Spinal cord (tissue), 10 donors: ENCODE measurements at places on chromosomes 12 and 14. TPM values are rescaled to one million over a fixed set of nuclear protein-coding genes. Genes with fewer than 3 reads are reported as not detected.

CLEC4D gene
- polyA plus RNA-seq: not detected

HPD gene
- 0.17 TPM for polyA plus RNA-seq

SLC10A1 gene
- polyA plus RNA-seq: not detected

ATL1 gene
- polyA plus RNA-seq: 95.9 TPM

SLC17A8 gene
- 9.3 TPM for polyA plus RNA-seq

LRP10 gene
- 54.6 TPM for polyA plus RNA-seq

NXPH4 gene
- polyA plus RNA-seq: 28.0 TPM

THTPA gene
- polyA plus RNA-seq: 35.6 TPM

FSCB gene
- 0.06 TPM for polyA plus RNA-seq

CLEC1A gene
- 2.5 TPM for polyA plus RNA-seq

SPTB gene
- 39.3 TPM for polyA plus RNA-seq

KRT71 gene
- 0.33 TPM for polyA plus RNA-seq

OTUB2 gene
- 4.6 TPM for polyA plus RNA-seq

KRT85 gene
- polyA plus RNA-seq: not detected

TAS2R19 gene
- polyA plus RNA-seq: 1.4 TPM

NKX2-8 gene
- not detected for polyA plus RNA-seq
